ENCODE measurements at places on chromosomes 12 and 14.

DNA sequence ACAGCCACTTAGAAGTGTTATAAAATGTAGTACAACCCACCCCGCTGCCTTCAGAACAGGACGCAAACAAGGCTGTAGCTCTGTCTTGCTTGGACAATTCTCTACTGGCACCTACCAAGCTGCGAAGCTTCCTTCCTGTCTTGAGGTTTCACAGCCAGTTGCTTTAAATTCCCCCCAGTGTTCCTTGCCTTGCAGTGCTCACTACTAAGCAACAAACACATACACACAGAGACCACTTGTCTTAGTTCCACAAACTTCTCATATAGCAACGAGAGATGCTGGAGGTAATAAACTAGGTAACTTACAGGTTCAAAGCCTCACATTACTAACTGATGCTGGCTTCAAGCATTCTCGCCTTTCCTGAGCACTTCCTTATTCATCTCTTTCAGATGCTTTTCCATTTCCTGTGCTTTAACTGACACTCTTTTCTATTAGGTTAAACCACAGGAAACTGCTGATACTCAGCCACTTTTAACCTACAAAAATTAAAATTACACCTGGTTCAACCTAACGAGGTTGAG lies 91.5 kb upstream of the PTGDR start:
- DNase-seq = no peak

DNA sequence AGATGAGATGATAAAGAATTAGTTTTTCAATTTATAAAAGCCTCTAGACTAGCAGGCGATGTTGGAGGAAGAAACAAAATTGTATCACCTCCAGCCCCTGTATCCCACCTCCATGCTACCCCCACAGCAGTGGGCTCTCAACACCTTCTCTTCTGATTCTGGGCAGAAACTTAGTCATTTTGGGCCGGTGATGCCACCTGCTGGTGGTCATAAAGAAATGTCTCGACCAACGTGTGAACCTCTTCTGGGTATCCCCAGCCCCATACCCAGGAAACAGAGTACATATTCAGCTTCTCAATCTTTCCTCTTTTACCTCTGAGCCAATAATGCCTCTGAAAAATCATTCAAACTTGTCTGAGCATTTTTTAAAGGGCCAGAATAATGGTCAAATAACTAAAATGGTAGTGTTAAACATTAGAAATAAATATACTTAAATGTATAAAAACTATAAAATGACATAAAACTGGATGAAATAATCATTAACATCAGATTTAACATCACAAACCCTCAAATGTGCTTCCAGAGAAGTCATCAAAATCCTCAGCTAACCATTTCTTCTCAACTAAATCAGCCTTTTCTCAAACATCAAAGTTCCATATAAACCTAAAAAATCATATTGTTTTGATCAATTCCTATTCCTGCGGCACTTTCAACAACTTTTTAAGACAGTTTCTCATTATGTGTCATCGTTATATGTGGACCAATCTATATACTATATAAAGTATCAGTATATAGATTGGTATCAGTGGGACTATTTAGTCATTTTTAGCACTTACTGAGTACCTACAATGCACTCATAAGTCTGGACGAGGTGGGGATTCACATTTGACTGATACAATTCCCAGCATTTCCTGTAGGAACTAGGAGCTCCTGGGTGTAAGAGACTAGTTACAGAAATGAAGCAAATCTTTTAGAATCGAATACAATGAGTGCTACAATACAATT lies 69.4 kb downstream of the ATXN2 start:
- no peak for DNase-seq

DNA sequence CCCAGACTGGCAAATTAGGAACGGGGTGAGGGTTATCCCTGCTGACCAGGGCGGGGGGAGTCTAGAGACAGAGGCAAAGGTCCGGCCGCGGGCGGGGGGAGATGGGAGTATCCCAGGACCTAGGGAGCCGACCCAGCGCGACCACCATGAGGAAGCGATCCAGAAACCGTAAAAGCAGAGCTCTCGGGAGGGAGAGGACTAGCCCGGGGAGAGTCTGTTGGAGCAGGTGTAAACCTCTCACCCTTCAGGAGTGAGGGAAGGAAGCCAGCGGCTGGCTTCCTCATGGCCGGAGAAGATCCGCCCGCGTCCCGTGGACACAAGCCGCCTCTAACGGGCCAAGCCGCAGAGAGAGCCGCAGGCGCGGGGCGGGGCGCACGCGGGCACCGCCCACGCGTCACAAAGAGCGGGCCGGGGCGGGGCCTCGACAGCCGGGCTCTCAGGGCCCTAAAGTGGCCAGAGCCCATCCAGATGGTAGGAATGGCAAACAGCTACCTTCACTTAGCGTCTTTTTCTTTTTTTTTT lies at the start of gene ACRBP:
ACRBP (minus strand) TSS at position 350 of the 522 bp plus-strand sequence; CDS start at position 284, 66 bp downstream.
- no peak for DNase-seq

DNA sequence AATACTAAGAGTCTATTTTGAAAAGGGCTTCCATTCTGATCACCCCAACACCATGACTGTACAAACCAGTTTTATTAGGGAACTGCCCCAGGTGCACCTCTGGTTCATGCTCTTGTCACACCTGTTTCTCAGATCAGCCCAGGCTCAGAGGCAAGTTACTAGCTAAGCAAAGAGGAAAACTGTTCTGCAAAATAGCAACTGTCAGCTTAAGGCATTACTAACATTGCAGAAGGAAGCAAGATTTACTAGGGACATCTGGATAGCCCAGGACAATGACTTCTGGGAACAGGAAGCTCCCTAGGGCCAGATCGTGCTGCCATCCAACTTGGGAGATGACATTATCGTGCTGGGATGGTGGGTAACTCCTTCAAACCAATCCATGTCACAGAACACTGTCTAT lies 30.1 kb downstream of the ANAPC7 start:
- DNase-seq = no peak

DNA sequence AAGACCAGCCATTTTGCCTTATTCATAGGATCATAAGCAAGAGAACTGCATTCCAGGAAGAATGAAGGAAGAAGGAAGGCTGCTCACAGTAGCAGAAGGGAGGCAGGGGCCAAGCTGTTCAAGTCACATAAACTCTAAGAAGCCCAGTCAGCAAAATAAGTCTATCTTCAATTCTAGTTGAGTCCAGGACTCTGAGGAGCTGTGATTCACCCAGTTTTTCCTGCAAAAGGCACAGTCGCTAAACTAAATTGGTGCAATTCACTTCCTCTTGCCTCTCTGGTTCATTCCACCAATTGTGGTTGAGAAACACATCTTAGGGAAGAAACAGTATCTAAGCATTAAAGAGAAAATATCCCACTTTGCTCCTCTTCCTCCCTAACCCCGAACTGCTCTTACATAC lies 9.8 kb downstream of the ZNF641 start:
- DNase-seq = no peak

GRCh38 chr12:32134101-32134888 lies 27.6 kb downstream of the BICD1 start:
- DNase-seq = no peak

- DNase-seq = peak; percentile 10
These were observed 65.3 kb upstream of the PTPRR start for GRCh38 chr12:70985850-70986249.

DNA sequence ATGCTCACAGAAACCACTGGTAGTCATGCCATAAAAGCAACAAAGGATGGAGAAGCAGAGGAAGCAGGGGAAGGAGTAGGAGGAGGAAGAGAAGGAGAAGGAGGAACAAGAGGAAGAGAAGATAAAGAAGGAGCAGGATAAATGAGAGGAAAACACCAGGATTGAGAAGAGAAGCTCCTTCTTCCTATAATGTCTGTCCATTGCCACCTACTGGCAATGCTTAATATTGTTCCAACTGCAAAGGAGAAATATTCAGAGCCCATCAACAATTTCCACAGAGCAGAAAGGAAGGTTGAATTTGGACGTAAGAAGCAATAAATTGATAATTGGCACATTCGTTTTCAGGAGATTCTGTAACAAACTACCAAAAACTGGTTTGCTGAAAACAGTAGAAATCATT lies 898.4 kb downstream of the SLC16A7 start:
- DNase-seq = peak; percentile 26

Measured in SK-N-MC (cell line).